ENCODE measurements at places on chromosomes 6 and 20. TPM values are rescaled to one million over a fixed set of nuclear protein-coding genes. Genes with fewer than 3 reads are reported as not detected.

DNA sequence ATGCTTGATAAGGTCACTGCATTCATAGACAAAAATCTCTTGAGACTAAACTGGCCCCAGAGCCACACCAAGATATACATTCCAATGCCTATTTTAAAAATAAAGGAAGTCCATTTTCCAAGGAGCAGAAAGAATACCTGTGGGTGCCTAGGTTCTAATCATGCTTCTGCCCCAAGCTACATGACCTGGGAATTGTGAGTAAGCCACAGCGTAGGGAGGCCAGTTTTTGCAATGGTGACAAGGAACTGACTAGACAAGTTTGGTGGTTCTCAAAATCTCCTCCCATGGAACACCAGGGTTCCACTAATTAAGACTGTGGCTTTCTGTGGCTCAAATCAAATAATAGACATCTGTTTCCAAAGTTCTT is 83.3 kb downstream of the GMDS start:
- DNase-seq: no peak

GRCh38 chr20:11702721-11703518 is 214.8 kb upstream of the BTBD3 start:
- DNase-seq: no peak

DNA sequence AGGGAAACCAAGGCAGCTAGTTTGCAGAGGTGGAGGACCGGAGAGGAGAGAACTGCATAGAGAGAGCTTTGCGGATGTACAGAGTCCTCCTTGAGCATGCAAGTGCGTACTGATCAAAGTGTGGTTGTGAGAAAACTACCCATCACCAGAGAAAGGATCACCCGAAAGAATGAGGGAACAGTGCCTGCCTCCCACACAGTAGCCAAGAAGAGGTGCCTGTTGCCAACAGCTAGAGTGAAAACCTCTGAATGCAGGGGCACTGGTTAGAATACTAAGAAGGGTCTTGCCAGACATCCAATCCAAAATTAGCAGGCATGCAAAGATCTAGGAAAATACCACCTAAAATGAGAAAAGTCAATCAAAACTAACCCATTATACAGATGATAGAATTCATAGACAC is 166.6 kb upstream of the AKAP12 start:
- no peak for DNase-seq

DNA sequence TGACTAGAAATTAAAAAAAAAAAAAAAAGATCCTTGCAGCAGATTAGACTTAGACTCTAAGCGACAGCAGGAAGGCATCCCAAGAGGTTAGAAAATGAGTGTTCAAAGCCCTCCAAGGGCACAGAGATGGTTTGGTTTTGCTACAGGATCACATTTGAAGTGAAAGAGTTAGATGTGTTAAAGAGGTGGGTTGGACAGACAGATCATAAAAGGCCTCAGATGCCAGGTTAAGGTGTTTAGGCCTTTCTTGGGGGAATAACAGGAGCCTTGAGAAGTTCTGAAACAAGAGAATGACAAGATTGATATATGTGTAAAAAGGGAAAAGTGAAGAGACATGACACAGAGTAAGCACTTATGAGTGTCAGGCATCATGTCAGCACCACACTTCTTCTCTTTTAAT is 107.5 kb downstream of the FYN start:
- no peak for DNase-seq

- peak; percentile 80 for DNase-seq
These were observed 985 bp downstream of the ZBP1 start for GRCh38 chr20:57619051-57619831.

- DNase-seq: peak; percentile 48
These were observed 843 bp downstream of the FBXO9 start for GRCh38 chr6:53066077-53066417.

GRCh38 chr20:43241057-43241702 is 51.5 kb upstream of the PTPRT start:
- no peak for DNase-seq

GRCh38 chr20:50676858-50677257 is 14.5 kb downstream of the RIPOR3 start:
- no peak for DNase-seq

DNA sequence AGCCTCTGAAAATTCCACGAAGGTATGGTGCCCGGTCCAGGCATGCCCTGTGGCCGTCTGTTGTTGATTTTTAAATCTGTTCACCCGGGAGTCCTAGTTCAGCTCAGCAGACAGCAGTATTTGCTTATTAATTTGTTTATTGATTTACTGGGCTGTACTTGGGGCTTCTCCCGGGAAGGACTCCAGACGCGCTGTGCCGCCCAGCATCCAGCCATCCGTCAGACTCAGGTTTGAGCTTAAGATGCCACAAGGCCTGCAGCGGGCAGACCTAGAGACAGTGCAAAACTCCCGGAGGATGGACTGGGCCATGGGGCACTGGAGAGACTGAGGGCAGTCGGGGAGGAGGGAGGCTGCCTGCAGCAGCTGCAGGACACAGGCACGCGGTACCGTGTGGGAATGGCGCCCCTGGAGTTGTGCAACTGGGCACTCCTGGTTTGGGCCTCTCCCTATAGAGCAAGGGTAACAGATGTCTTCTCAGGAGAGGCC is 17.3 kb upstream of the CCDC167 start:
- DNase-seq: no peak

DNA sequence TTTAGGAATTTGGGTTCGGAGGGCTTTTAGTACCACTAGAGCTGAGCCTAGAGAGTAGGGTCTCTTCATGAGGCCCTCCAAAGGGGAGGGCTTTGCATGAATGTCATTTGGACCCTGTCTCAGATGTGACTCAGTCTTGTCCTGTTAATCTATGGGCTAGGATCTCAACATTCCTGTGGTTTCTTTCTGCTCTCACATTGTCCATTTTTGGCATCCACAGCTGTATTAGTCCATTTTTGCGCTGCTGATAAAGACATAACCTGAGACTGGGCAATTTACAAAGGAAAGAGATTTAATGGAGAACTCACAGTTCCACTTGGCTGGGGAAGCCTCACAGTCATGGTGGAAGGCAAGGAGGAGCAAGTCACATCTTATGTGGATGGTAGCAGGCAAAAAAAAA is 61.0 kb downstream of the CRYBG1 start:
- no peak for DNase-seq

DNA sequence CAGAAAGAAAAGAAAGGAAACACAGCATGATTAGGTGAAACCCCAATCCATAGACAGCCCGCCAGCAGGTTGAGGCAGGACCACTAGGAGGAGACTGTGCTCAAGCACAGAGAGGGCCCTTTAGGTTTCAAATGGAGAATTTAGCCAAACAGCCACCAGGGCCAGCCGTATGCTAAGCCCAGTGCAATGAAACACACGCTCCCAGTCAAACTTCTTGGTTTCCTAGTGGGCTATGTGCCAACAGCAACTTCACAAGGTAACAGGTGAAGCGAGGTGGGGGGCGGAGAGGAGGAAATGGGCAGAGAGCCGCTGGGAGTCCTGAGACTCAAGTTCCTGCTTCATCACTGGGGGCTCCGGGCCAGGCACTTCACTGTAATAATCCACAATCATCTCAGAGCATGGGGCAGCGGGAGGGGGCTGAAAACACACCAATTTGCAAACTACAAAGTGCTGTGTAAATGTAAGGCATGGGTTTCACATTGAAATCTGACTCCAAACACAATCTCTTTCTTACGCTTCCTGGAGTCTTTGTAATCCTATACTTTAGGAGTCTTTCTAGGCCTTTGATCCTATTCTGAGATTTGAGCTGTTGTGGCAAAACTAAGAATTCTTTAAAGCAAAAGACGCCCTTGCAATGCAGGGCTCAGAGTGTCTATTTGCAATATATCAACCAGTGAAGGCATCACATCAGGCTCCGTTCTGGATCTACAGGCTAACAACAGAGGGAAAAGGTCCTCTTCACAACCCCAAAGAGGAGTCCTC is 117.3 kb downstream of the OPRM1 start:
- peak; percentile 45 for DNase-seq

DNA sequence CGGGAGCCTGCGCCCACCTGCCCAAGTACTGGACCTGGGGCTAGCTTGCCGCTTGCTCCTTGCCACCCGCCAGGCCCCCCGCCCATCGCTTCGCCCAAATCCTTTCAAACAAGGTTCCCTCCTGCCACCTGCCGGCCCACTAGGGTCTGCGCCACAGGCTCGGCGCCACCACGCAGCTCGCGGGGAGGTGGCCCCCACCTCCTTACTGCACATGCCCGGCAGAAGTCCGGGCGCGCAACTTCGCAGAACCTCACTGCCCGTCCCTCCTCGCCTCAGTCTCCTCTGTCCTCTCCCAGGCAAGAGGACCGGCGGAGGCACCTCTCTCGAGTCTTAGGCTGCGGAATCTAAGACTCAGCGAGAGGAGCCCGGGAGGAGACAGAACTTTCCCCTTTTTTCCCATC is 11.2 kb downstream of the GNAS-AS1 start:
- no peak for DNase-seq

- no peak for DNase-seq
These were observed 19.7 kb upstream of the TLDC2 start for GRCh38 chr20:36856195-36856594.

DNA sequence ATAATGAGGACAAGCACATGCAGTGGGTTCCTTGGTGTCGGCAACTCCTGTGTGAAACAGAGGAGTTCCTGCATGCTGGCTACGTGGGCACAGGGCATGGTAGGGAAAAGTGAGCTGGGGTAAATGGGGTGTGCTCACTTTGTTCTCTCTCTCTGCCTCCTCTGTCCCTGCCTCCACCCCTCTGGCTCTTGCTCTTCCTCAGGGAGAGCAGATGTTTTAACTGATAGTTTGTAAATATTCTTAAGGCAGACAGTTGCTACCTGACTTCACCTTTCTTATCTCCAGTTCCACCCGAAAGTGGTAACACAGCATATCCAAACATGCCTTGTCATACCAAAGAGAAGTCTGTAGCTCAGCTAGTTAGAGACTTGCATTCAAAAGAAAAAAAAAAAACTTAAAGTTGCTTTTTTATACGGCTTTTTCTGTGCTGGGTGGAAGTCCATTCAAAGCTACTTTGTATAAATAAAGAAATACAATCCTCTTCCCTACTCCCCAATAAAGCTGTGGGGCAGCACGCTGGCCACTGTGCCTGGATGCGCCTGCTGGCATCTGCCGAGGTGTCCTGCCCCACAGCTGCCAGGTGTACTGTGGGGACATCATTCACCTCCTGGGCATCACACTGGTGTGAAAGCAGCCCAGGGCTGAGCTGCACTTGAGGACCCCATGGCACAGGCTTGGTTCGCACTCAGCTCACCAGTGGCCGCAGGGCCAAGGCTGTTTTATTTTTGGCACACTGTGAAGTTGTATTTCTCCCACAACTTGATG is 93.6 kb downstream of the FOXC1 start:
- no peak for DNase-seq

EYA2 gene
- total RNA-seq: 0.15 TPM

WFDC13 gene
- total RNA-seq: not detected

SMLR1 gene
- not detected for total RNA-seq
